KBM-7 (cell line): ENCODE measurements at places on chromosomes 6 and 20.

- no peak for DNase-seq
Measured at GRCh38 chr6:13915561-13916229, 9.1 kb upstream of the RNF182 start.

- no peak for DNase-seq
Measured at GRCh38 chr20:17520583-17520982, 10.6 kb downstream of the BFSP1 start.

DNA sequence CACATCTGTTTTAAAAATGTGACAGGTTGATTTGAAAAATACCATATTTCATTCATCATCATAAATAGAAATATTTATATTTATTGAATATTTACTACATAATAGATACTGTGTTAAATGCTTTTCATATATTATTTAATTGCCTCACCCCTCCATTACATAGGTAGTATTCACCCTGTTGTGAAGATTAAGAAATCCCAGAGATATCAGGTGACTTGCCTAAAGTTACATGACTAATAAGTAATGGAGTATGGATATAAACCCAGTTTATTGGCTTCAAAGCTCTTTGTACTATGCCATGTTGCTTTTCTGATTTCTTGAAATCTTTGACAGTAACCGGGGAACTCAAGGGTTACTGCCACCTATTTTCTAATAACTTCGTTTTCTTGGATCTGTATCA, 10.1 kb upstream of the TSPYL1 start:
- DNase-seq = no peak

DNA sequence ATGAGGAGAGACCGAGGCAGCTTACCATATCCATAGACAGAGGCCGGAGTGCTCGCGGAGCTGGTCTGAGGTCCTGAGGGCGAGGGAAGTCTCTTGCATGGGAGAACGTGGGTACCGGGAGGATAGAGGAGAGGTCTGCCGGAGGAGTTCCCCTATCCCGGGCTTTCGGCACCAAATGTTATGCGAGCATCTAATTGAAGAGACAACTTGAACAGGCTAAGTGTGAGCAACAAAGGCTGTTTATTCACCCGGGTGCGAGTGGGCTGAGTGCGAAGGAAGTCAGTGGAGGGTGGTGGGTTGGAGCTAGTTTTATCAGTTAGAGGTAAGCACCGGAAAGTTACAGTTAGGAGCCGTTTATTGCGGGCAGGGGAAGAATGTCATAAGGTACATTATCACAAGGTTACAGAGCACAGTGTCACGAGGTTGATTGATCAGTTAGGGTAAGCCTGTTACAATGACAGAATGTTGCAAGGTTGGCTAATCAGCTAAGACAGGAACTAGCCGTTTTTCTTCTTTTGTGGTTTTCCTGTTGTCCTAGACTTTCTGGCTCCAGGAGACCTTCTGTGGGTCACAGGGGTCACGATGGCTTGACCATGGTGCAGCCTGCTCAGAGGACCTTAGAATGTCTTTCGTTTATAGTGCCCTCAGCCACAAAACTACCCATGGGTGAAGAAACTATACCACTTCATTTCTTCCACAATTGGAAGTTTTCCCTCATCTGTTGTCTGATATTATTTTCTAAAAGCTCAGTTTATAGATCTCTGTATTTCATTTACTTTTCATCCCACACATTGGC, 746.0 kb upstream of the ADGRB3 start:
- peak; percentile 98 for DNase-seq

GRCh38 chr6:77965449-77965848, 312.6 kb downstream of the MEI4 start:
- DNase-seq = no peak

DNA sequence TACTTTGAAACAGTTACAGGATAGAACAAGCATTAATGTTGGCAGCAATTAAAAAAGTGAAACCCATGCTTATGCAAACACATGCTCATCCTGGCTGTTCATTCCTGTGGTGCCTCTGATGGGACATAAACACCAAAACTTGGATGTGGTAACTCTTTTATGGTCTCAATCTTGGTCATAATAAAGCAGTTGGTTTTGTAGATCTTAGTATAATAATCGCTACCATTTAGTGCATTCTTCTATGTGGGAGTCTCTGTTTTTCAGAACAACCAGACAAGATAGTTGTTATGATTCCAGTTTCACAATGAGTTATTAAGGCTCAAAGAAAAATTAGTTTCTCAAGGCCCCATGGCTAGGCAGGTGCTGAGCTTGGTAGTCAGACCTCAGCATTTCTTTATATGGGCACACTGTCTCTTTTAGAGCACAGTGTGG, 184.0 kb downstream of the UTRN start:
- no peak for DNase-seq

- peak; percentile 80 for DNase-seq
Measured at GRCh38 chr6:47097092-47097945, 55.2 kb upstream of the ADGRF1 start.

- peak; percentile 86 for DNase-seq
Measured at GRCh38 chr6:106155219-106155830, 69.2 kb downstream of the PRDM1 start.

GRCh38 chr6:150079604-150080003, 10.7 kb upstream of the ULBP3 start:
- no peak for DNase-seq

- peak; percentile 35 for DNase-seq
Measured at GRCh38 chr6:13635948-13636658, 21.0 kb downstream of the NOL7 start.

GRCh38 chr6:35047265-35048011, 93.7 kb downstream of the TCP11 start:
- DNase-seq = peak; percentile 94

DNA sequence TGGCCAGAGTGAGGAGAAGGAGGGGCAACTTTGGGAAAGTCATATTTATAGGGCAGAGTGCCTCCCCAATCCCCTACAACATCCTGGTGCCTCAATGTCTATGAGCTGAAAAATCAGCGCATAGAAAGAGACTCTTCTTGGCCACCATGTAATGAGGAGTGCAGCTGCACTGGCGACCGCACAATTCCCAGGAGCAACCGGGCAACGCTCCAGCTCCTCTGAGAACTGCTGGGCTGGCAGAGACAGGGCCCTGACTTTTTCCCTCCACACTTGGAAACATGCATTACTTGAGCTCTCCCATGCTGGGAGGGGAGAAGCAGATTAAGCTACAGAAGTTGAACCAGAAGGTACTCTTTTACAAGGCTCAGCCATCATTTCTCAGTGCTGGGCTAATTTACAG, 31.4 kb upstream of the MARCKS start:
- no peak for DNase-seq

DNA sequence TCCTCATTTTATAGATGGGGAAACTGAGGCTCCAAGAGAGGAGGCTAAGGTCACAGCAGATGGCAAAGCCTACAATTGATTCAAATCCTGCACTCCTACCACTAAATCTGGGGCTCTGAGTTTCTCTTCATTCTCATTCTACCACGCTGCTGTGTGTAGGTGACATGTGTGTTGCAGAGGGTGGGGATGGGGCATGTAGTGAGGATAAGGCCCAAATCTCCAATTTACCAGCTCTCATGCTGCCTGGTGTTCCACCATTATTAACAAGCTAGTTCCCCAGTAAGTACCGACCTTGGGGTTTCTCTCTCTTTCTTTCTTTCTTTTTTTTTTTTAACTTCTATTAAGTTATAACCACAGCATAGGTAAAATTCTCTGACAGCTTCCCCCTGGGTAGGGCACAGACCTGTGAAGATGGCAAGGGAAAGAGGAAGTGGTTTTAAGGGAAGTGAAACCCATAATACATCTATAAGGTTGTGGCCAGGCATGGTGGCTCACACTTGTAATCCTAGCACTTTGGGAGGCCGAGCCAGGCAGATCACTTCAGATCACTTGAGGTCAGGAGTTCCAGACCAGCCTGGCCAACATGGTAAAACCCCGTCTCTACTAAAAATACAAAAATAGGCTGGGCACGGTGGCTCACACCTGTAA, 13.0 kb upstream of the MATN4 start:
- DNase-seq = peak; percentile 82

GRCh38 chr6:15990179-15990578, 138.7 kb upstream of the MYLIP start:
- no peak for DNase-seq

- peak; percentile 74 for DNase-seq
Measured at GRCh38 chr6:42963855-42964605, 3.5 kb downstream of the GNMT start.

DNA sequence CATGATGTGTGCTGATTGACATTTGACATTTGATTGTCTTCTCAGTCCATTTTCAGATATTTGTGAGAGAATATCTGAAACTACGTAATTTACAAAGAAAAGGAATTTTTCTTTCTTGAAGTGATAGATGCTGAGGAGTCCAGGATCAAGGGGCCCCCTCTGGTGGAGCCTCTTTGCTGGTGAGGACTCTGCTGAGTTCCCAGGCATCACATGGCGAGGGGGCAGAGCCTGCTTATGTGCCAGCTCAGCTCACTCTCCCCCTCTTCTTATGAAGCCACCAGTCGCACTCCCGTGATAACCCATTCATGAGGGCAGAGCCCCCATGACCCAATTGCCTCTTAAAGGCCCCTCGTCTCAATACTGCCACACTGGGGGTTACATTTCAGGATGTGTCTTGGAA, 91.3 kb downstream of the RPP40 start:
- DNase-seq = no peak

- no peak for DNase-seq
Measured at GRCh38 chr20:51583499-51583898, 41.0 kb upstream of the NFATC2 start.

DNA sequence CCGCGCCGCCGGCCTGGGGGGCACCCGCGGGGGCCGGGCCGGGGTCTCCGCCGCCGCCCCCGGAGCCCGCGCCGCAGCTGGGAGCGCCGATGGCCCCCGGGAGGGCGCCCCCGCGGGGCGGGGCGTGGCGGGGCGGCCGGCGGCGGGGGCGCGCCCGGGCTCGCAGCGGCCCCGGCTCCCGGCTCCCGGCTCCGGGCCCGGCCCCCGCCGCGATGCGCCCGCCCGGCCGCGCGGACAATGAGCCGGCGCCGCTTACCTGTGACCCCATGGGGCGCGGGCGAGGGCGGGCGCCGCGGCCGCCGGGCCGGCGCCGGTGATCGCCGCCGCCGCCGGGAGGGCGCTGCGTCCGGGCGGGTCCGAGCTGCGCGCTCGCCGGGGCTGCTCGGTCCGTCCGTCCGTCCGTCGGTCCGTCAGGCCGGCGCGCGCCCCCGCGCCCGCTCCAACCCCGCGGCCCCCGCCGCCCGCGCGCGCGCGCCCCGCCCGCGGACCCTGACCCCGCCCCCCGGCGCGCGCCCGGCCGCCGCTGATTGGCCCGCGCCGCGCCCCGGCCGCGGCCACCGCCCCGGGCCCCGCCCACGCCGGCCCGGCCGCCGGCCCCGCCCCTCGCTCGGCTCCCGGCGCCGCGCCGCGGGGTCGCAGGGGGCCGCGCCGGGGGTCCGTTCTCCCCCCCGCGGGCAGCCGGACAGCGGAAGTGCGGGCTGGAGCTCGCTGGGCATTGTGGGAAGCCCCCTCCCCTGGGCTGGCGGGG, at the start of gene ZBTB46:
Gene ZBTB46, minus strand, starts transcription at position 424 of the 748 bp plus-strand sequence. CDS start 40,507 bp downstream, outside the sequence.
- no peak for DNase-seq

- DNase-seq = no peak
Measured at GRCh38 chr6:150485161-150485958, 114.3 kb upstream of the PLEKHG1 start.

GRCh38 chr6:30061858-30062458, 893 bp downstream of the POLR1H start:
- no peak for DNase-seq

DNA sequence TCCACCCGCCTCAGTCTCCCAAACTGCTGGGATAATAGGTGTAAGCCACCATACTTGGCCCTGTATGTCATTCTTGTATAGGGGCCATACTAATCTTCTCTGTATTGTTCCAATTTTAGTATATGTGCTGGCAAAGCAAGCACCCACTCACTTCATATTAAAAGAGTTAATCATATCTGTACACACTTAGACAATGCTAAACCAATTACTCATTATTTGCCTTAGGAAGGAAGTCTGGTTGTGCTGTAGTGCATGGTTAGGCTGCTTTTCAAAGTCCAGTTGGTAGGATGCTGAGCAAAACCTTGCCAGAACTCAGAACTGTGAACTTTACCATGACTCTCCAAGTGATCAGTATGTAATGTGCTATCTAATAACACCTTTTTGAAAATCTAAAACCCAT, 88.6 kb downstream of the LIN28B start:
- no peak for DNase-seq

- DNase-seq = no peak
Measured at GRCh38 chr6:153047386-153047785, 44.9 kb upstream of the MTRF1L start.

DNA sequence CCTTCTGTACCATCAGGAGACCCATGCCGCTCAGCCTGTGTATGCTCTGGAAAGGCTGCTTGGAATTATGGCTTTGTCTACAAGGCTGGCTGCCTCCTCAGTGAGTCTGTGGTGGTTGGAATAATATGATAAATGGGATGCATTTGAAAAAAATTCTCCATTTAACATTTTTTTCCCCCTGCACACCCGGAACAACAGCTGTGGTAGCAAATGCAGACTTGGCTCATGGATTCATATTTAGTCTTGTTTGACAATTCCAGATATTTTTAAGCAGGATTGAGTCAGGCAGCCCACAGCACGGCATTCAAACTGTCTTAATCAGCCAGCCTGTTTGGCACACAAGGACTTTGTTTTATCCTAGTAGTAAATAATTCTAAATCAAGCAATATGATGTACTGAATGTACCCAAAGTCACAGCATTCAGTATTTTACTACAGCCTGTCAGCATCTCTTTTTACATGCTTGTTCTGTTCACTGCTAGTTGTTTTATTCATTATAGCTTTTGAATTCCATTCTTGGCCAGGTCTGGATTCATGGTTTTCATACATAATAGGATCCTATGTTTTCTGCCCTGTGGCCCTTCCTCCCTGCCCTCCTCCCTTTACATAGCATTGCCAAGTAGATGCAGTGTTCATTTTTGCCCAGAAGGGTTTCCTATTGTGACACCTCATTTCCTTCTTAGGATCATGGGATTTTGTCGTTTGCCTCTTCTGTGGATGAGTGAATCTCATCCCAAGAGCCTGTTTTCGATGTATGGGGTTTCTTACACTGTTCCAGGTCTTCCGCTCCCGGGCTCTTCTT, 68.1 kb downstream of the LRRC1 start:
- DNase-seq = no peak

- DNase-seq = no peak
Measured at GRCh38 chr20:25300496-25301170, 52.7 kb downstream of the PYGB start.

GRCh38 chr6:129342243-129342642, 367.7 kb downstream of the ARHGAP18 start:
- DNase-seq = no peak

- DNase-seq = no peak
Measured at GRCh38 chr6:25303254-25303653, 24.1 kb downstream of the CARMIL1 start.

GRCh38 chr6:130161683-130162404, 60.9 kb downstream of the SAMD3 start:
- DNase-seq = no peak

DNA sequence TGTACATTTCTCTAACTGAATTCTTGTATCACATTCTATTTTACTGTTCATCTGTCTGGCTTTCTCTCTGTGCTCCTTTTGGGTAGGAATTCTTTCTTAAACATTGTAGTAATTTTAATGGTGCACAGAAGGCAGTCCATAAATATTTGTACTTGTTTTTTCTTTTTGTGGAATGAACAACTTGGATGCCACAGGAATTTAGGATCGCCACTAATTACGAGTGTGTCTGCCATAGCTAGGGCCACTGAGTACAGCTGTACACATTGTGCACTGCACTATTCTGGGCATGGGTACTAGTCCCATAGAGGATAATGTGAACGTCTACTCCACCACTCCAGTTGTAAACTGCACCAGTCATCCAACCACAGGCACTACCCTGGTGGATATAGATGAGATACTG, 39.3 kb upstream of the TMEM200A start:
- no peak for DNase-seq

GRCh38 chr6:79158856-79159516, 75.5 kb downstream of the HMGN3 start:
- DNase-seq = no peak

GRCh38 chr6:7939864-7940228, 29.3 kb upstream of the TXNDC5 start:
- peak; percentile 32 for DNase-seq
